ENCODE measurements at places on chromosomes 2 and 18.

GRCh38 chr2:228747483-228747882, 523.6 kb downstream of the PID1 start:
- peak; percentile 4 for DNase-seq

GRCh38 chr18:11104307-11104706, 45.1 kb downstream of the PIEZO2 start:
- DNase-seq = no peak

- no peak for DNase-seq
These were observed 27.2 kb downstream of the KDM3A start for GRCh38 chr2:86468162-86469033.

GRCh38 chr18:79169958-79170555, 100.9 kb downstream of the ATP9B start:
- DNase-seq = peak; percentile 57

GRCh38 chr2:47360927-47361326, 42.0 kb upstream of the MSH2 start:
- DNase-seq = peak; percentile 96

GRCh38 chr2:16152071-16152927, 211.9 kb downstream of the MYCN start:
- no peak for DNase-seq

DNA sequence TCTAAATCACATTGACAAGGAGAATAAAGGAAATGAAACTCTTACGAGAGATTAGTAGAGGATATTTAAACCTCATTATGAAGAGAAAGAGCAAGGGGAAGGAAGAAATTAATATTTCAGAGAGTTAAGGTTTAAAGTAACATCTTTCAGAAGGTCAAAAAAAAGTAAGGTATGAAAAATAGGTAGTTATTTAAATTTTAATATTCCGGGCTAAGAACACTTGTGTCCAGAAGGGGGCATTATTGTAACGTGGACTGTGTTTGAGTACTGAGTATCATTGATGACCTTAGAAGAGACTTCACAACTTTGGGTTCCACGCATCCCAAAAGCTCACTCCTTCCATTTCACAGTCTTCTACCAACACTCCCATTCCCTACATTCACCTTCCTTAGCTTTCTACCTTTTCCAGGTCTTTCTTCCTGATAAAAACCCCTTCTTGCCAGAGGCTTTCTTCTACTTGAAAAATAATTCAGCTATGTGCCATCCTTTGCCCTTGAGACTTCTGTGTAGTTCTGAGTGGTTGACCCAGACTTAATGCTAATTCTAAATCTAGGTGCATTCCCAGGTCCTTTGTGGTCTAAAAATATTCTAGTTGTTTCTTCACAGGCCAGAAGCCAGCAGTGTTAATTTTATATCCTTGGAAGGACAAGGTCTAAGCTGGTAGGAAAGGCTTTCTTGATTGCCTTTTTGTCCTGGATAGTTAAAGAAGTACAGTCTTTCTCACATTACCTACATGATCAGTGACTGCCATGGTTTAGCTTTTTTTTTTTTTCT, 16.5 kb downstream of the DYNC1I2 start:
- peak; percentile 56 for DNase-seq

GRCh38 chr2:2663401-2664036, 332.4 kb upstream of the MYT1L start:
- peak; percentile 8 for DNase-seq

DNA sequence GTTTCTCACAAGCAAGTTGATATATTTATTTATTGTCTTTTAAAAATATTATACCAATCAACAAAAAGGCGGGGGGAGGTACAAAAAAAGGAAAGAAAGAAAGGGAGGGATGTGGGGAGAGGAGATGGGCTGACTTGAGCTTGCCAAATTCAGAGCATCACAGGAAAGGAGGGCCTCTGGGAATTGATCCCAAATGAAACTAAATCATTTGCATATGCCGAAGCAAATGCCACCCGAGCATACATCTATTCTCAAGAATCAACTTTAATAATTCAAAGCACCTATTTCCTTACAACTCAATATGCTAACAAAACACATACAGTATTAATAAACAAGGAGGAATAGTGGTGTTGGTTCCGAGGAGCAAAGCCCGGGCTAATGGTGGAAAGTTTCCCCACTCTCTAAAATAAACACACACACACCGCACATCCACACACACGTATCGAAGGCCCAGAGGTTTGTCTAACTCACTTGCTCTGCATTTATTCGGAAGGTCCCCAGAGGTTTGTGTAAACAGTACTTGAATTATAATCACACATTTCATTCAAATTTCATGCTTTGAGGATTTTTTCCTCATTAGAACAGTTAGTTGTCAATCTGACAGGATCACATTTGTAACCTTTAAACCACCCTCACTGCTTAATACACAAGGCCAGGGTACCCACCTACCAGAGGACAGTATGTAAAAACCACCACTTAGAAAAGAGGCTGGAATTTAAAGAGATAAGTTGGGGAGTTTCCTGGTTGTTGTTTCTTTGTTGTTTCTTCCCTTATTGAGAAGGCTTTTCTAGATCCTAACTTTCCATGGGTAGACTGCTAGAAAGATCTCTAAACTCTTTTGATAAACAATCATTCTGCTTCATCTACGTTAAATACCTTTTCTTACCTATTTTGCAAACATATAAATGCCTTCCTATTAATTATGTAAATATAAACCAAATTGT, 264.7 kb downstream of the TCF4 start:
- peak; percentile 84 for DNase-seq

DNA sequence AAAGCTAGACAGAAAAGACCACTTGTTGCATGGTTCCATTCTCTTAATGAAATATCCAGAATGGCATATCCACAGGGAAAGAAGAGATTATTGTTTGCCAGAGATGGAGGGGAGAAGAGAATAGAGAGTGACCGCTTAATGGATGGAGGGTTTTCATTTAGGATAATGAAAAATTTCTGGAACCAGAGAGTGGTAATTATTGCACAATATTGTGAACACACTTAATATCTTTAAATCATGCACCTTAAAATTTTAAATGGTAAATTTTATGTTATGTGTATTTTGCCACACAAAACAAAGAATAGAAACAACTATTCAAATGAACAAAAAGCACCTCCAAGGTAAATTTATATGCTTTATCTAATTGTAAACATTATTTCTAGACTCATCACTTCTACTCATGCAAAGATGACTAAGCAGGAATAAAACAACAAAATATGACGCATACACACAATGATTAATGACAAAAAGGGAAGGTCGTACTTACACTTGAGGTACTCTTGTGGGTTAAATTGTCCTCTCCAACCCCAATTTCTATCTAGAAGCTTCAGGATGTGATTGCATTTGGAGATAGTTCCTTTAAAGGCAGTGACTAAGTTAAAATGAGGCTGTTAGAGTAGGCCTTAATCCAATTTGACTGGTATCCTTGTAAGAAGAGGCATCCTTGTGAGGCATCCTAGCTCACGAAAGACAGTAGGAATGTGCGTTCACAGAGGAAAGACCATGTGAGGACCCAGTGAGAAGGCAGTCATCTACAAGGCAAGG, 18.7 kb upstream of the DHRS9 start:
- peak; percentile 45 for DNase-seq

DNA sequence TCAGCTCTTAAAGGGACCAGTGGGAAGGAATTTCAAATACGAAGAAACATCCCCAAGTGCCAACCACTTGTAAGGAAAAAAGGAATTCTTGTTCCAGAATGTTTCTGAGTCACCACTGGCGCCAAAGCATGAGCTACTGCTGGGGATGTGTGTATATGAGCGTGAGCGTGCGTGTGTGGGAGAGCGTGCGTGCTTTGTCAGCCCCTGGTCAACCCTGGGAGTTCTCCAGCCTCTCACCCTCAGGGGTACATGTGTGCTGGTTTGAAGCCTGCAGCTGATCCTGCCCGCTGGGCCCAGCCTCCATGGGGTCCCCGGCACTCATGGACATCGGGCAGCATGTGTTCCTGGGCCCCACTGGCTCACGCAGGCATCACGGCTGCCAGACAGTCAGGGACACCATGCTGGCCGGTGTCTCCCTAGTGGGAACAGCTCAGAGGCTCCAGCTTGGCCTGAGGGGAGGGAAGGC, 17.1 kb downstream of the HS6ST1 start:
- peak; percentile 98 for DNase-seq

- no peak for DNase-seq
These were observed 80.4 kb downstream of the ARHGEF4 start for GRCh38 chr2:130917006-130917688.

DNA sequence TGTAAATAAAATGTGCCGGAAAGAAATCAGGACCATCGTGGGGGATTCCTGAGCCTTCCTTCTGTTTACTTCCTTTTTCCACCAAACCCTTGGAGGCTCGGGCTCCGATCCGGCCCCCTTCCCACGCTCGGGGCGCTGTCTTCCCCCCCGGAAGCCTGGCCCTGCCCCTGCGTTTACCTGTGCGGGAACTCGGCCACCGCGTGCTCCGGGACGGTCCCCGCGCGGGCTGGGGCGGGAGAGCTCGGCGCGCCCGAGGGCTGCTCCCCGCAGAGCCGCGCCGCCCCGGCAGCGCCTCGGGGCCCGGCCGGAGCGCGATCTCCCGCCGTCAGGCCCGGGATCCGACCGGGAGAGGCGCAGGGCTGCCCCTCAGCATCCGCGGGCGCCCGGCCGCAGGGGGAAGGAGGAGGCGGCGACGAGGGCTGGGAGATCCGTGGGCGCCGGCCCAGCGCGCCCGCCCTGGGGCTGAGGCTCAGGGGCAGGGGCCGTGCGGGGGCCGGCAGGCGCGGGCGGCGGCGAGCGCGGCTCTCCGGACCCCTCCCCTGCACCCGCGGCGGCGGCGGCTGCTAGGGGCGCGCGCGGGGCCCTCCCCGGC, 435 bp downstream of the ADCY3 start:
- DNase-seq = no peak

- DNase-seq = no peak
These were observed 9.5 kb downstream of the CAPN10 start for GRCh38 chr2:240596080-240596460.

- DNase-seq = peak; percentile 96
These were observed 102.8 kb upstream of the CYP1B1 start for GRCh38 chr2:38178556-38179419.
